Fibroblast of skin of scalp (primary cell): ENCODE measurements at places on chromosomes 12 and 14.

GRCh38 chr12:45928309-45928708, 62.1 kb downstream of the SCAF11 start:
- no peak for DNase-seq

DNA sequence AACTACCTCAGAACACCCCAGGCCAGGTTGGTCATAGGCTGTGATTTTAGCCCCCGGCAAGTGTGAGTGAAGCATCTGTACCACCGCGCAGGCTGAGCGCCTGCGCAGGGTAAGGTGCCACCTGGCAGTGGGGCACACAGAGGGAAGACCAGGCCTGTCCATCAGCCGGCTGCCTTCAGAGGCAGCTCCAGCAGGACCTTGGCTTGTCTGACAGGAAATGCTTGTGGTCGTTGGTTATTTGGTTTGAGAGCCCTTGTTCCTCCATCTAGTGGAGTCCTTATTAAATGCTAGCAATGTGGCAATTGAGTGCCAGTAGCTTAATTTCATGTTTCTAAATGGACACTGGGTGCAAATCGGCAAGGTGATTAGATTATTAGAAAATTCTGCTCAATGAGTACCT, 27.5 kb downstream of the SLC25A29 start:
- peak; percentile 68 for DNase-seq

GRCh38 chr12:74337951-74338350, 199.7 kb upstream of the ATXN7L3B start:
- DNase-seq, result peak; percentile 54

GRCh38 chr12:49974231-49974675, 1.5 kb downstream of the AQP6 start:
- peak; percentile 51 for DNase-seq

DNA sequence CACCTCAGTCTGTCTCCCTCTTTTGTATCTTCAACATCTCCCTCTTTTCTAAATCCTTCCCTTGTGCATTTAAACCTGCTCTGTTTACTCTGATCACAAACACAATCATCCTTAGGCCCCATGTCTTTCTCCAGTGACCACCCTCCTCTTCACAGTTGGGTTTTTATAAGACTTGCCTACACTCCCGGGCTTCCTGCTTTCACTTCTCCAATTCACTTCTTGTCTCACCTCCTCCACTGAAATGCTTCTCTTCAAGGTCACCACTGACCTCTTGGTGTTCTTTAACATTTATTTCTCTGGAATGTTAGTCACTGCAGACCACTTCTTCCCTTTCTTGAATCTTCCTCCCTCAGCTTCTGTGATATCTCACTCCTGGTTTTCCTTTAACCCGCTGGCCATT, 8.7 kb upstream of the SMCO2 start:
- no peak for DNase-seq

GRCh38 chr12:11739980-11740577, 90.6 kb downstream of the ETV6 start:
- no peak for DNase-seq

DNA sequence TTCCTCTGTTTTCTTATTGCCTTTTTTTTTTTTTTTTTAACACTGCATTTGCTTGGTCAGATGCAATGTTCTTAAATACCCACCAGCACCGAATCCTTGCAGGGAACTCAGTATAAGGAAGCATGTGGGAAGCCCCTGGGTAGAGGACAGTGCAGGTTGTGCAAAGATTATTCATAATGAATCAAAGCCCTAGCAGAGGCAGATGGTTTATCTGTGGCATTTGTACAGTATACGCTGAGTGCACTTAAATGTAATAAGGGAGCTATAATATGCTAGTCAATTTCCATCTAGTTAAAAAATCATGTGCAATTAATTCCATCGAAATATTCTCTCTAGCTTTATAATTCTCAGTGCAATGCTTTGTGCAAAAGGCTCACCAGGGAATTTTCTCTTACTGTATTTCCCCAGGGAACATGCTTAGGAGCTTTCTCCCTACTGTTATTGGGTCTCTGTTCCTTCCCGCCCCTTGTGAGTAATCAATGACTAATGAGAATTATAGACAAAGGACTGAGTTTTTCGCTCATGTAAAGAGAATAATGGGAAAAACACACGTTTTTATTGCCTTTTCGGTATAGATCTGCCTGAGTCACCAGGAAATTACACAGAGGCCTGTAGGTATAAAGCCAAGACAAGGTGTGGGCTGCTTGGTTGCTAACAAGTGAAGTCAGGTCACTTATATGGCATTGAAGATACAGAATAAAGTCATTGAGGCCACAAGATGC, 1214.3 kb upstream of the TMEM132C start:
- DNase-seq, result peak; percentile 68

- DNase-seq, result peak; percentile 71
These were observed 175.8 kb upstream of the NPAS3 start for GRCh38 chr14:32762886-32763285.

GRCh38 chr12:111635524-111635923, 36.4 kb upstream of the ATXN2 start:
- no peak for DNase-seq

GRCh38 chr14:105817971-105818711, 291.8 kb downstream of the TMEM121 start:
- no peak for DNase-seq

GRCh38 chr12:53441040-53441833, at the start of gene PRR13:
Gene PRR13, plus strand, starts transcription at chr12:53441734. Its CDS starts 981 bp downstream, at chr12:53442715.
- DNase-seq, result peak; percentile 100

GRCh38 chr12:95884998-95885397, 26.2 kb downstream of the SNRPF start:
- DNase-seq, result no peak

DNA sequence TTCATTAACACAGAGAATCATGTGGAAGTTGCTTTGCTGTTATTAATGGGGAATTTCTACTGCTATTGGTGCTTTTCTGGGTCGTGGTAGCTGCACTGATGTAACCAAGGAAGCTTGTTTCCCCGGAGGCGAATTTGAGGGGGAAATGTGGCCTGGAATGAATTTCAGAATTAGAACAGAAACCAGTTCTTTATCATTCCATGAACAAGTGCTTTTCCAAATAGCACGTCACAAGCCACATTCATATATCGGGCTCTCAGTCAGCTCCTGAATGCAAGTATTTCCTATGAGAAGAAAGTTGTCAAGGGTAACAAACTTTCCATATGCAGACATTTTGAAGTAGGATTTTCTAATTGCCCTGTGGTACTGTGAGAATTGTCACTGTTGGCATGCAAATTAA, 1353.2 kb downstream of the AACS start:
- no peak for DNase-seq

GRCh38 chr12:13198876-13199275, 2.4 kb downstream of the EMP1 start:
- peak; percentile 69 for DNase-seq

DNA sequence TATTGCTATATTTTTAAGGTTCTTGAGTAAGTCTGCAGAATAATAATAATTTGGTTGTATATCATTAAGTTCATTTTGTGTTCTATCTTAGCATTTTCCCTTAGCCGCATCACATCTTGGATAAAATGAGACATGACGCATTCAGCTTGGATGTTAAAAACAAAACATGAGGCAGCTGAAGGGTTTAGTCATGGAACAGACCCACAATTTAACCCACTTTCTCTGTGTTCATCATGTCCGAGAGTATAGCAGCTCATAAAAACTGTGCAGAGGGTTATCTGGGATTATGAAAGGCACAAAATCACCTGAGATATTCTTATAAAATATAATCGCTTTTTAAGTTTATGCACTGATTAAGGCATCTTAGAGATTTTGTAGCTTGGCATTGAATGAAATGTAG, 219.3 kb downstream of the TRHDE start:
- DNase-seq, result no peak

DNA sequence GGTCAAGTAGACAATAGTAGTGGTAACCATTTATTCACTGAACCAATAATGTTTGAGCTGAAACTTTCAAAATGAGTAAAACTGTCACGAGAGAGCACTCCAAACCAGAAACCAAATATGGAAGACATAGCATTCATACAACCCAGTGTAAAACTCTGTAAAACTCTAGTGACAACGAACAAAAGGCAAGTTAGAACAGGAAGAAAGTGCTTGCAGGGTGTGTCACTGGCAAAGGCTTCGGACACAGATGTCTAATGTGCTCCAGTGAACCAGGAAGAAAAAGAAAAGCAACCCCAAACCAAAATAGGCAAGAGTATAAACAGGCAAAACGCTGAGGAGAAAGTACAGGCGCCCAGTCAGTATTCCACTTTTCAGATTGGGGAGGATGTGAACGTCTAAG, 79.3 kb upstream of the FZD10 start:
- no peak for DNase-seq

GRCh38 chr14:49008363-49008762, 577.8 kb downstream of the RPS29 start:
- no peak for DNase-seq

GRCh38 chr14:87934185-87934584, 58.8 kb downstream of the GALC start:
- no peak for DNase-seq

DNA sequence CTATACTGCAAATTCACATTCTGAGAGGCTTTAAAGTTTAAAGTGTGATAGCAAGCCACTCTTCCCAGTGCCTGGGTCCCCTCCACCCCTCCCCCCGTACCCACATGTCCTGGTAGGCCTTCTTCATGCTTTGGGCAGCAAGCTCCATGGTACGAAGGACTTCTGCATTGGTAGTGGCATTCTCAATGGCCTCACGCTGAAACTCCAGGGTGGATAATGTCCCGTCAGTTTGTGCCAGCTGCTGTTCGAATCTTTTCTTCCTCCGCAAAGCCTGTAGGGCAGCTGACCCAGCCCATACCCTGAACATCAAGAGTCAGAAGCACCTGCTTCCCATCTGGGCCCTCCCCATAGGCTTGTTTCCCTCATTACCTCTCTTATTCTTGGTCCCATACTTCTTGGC, 2.0 kb downstream of the CHMP4A start:
- no peak for DNase-seq

DNA sequence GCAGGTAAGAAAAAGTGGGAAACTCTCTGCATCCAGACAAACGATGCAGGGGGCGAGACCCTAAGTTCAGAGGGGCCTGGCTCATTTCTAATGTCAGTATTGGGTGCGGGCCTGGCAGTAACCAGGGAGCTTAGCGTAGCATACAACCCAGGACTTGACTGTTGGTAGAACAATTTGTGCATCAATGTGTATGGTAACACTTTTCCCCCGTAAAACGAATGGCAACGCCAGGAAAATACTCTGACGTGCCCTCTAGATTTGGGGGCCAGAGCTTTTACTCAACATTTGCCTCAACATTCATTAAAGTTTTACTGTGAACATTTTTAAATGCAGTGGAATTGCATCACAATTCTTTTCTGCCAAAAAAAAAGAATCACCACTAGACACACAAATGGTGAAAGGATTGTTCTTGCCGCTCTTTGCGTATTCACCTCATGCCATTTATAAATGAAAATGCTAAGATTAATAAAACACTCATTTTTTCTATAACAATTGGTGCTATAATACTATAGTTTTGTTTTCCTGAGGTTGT, 867 bp downstream of the RHOJ start:
- no peak for DNase-seq

DNA sequence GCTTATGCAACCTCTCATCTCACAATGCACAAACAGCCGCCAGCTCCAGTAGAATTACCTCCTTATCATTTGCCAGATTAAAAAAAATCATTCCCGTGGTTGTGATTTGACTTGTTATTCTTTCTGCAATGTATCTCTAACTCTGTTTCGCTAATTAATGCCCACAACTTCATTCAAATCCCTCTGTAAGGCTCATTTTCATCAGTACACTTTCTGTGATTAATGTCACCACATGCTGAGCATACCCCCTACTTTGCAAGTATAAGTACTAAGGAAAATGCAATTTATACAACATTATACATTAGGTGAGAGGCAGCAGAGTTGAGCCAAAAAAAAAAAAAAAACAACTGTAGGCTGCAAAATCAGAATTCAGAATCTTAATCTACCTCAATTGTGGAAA, 166.0 kb downstream of the FSCB start:
- DNase-seq, result no peak

DNA sequence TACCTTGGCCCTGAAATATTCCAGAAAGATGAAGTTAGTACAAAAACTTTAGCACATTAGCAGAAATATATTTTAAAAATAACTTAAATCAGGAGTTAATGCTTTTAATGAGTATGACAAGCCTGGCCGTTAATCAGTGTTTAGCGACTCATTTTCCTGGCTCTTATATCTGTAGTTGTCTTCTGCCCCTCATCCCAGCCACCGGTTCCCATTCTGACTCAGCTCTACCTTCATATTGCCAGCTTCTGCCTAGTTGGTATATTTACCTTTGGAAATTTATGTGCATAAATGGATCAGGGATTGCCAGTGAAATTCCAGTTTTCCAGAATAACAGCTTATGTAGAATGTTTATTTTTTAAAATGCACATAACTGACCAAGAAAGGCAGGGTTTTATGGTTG, 79.9 kb downstream of the ERGIC2 start:
- no peak for DNase-seq

DNA sequence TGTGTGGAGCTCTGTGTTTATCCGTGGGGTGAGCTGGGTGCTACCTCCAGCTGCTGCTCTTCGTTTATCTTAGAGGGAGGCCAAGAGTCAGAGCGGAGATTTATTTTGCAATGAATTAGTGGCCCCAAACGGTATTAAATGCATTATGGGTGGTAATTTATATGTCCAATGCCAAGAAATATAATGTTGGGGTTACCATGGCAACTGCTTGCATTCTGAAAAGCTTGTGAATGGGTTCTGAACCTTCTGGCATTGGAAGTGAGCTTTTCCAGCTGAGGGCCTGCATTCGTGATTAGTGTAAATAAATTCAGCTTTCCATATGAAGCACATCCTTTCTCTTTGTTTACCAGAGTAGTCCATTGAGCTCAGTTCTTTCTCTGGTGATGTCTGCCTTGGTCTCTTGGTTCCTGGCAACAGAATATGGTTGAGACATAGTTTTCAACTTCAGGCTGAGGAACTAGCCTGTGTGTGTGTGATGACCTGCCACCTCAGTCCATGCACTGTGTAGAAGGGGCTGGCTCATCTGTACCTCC, 51.8 kb downstream of the TRAF3 start:
- DNase-seq, result peak; percentile 29

GRCh38 chr12:114241973-114242434, 163.9 kb downstream of the TBX5 start:
- no peak for DNase-seq

DNA sequence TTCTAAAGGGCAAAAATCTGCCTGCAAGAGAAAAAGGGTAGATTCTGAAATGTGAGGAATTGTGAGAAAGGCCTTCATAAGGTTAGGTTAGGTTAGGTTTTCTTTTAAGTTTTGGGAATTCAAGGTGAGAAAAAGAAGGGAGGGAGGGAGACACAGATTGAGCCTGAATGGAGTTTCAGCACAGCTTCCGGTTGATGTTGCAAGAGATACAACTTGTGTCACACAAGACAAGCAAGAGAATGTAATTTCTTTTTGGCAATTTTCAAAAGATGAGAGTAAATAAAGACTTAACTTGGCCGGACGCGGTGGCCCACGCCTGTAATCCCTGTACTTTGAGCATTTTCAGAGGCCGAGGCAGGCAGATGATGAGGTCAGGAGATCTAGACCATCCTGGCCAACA, 63.8 kb downstream of the CPSF2 start:
- DNase-seq, result no peak

GRCh38 chr12:115386946-115387345, 703.0 kb upstream of the TBX3 start:
- no peak for DNase-seq

GRCh38 chr12:13745111-13745860, 236.1 kb downstream of the GRIN2B start:
- DNase-seq, result no peak

- DNase-seq, result peak; percentile 9
These were observed 65.4 kb downstream of the PTPRB start for GRCh38 chr12:70571705-70572268.
